ENCODE measurements at places on chromosomes 3 and 15. TPM values are rescaled to one million over a fixed set of nuclear protein-coding genes. Genes with fewer than 3 reads are reported as not detected.

ZKSCAN7 gene
- 0.97 TPM for total RNA-seq

CLDND1 gene
- 176 TPM for total RNA-seq

PRICKLE2 gene
- 13.3 TPM for total RNA-seq

GRAMD1C gene
- 45.1 TPM for total RNA-seq

CEP19 gene
- 1.9 TPM for total RNA-seq

SORD gene
- total RNA-seq, result 15.5 TPM

MEIS2 gene
- total RNA-seq, result 40.0 TPM

DZIP3 gene
- total RNA-seq, result 7.0 TPM

REC114 gene
- not detected for total RNA-seq

SH2D7 gene
- not detected for total RNA-seq

SLC24A5 gene
- total RNA-seq, result under 0.01 TPM

FBXW12 gene
- not detected for total RNA-seq

CDCP1 gene
- 0.97 TPM for total RNA-seq

CASR gene
- total RNA-seq, result not detected

GOLGA8F gene
- total RNA-seq, result not detected

IL5RA gene
- not detected for total RNA-seq

FBXL22 gene
- not detected for total RNA-seq

TMEM44 gene
- 42.7 TPM for total RNA-seq

NEO1 gene
- 0.61 TPM for total RNA-seq

NAA80 gene
- total RNA-seq, result 2.6 TPM

ZMYND10 gene
- 0.32 TPM for total RNA-seq

ACOX2 gene
- 1.7 TPM for total RNA-seq

ATR gene
- total RNA-seq, result 26.6 TPM

CDHR4 gene
- total RNA-seq, result not detected

ZBTB20 gene
- total RNA-seq, result 5.5 TPM

CTDSPL2 gene
- 77.6 TPM for total RNA-seq

SCN11A gene
- total RNA-seq, result not detected

VILL gene
- 4.9 TPM for total RNA-seq

SLC51A gene
- not detected for total RNA-seq

PCSK6 gene
- total RNA-seq, result 0.32 TPM

EXD1 gene
- not detected for total RNA-seq

KLF15 gene
- total RNA-seq, result 0.65 TPM

PLXNA1 gene
- 47.4 TPM for total RNA-seq

CHRNA5 gene
- 9.4 TPM for total RNA-seq

DNAJA4 gene
- 5.2 TPM for total RNA-seq

ACKR4 gene
- 0.32 TPM for total RNA-seq

FOXB1 gene
- total RNA-seq, result not detected

RASA2 gene
- 23.4 TPM for total RNA-seq

DGKG gene
- not detected for total RNA-seq

SERINC4 gene
- total RNA-seq, result not detected

OPA1 gene
- 59.9 TPM for total RNA-seq

COL7A1 gene
- total RNA-seq, result 1.9 TPM

SFMBT1 gene
- total RNA-seq, result 4.2 TPM

TM4SF1 gene
- total RNA-seq, result 1,177 TPM

FAM81A gene
- under 0.01 TPM for total RNA-seq

DVL3 gene
- 18.5 TPM for total RNA-seq

THRB gene
- total RNA-seq, result not detected

TRIM42 gene
- not detected for total RNA-seq

UQCC5 gene
- total RNA-seq, result 23.6 TPM

CFAP44 gene
- total RNA-seq, result 0.61 TPM

ADCY5 gene
- not detected for total RNA-seq

XIRP1 gene
- total RNA-seq, result not detected

GPR149 gene
- not detected for total RNA-seq

GOLGA6L7 gene
- total RNA-seq, result not detected

QRICH1 gene
- total RNA-seq, result 152 TPM

GPR62 gene
- under 0.01 TPM for total RNA-seq

SH3BP5 gene
- 60.1 TPM for total RNA-seq

CHAC1 gene
- 15.2 TPM for total RNA-seq

Measured in epithelial cell of umbilical artery (primary cell).